Esophagus squamous epithelium (tissue), 5 donors: ENCODE measurements at places on chromosomes 1 and 21.

DNA sequence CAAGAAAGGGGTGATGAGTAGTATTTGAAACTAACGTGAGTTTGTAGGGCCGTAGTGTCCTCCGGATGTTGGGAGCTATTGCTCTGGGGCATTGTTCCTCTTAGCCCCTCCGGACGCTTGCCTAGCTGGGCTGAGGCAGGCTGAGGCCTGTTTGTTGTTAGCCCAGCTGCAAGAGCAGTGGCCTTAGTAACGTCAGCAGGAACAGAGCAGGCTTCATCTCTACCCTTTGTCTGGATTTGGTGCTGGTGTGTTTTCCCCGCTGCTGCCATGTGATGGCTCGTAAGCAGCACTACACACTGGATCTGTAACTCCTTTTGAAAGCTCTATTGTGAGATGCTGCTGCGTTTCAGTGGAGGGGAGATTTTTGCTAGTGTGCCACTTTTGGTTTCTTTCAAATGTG, 57.6 kb downstream of the DNM3 start:
- DNase-seq: no peak

- no peak for DNase-seq
Observed at GRCh38 chr1:180282401-180283044, 52.5 kb downstream of the LHX4 start.

DNA sequence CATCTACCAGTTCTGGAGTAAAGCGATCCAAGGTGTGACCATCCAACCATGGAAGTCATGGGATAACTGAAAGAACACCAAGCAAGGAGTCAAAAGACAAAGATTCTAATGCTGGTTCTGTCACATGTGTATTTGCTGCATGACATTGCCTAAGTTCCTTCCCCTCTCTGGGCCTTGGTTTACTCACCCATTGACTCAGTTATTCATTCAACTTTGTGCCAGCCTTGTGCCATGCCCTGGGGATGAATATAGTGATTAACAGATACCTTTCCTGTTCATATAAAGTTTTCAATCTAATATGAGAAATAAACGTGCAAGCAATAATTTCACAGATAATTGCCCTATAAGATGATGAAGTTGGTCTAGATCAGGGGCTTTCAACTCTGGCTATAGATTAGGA, 33.0 kb upstream of the CAMK1G start:
- no peak for DNase-seq

DNA sequence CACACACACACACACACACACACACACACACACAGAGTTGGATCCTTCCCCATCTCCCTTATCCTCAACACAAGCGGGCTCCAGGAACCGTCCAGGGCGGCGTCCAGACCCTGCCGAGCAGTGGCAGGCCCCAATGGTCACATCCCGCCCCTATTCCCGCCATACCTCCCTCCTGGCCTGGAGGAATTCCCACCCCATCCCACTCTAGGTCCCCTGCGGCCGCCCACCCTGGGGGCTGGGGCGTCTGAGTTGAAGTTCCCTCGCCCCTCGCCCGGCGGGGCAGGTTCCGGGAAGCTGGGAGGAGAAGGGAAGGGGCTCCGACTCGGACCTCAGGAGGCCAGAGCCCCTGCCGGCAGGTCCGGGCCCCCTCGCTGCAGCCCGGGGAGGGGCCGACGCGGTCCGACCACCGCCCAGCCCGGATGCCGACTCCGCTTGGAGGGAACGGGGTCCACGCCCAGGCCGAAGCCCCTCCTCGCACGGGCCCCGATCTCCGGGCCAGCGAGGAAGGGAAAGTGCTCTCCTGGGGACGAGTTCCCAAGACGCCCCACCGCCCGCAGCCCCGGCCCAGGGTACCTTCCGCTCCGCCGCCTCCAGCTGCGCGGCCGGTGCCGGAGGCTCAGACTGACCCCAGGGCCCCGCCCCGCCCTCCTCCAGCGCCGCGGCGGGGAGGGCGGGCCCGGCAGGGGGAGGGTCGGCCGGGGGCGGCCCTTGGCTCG, at the start of gene RHOC:
RHOC (minus strand) TSS at position 623 of the 716 bp plus-strand sequence. CDS start 3,328 bp downstream, outside the sequence.
- no peak for DNase-seq

- no peak for DNase-seq
Observed at GRCh38 chr1:181588631-181589030, 105.3 kb downstream of the CACNA1E start.

DNA sequence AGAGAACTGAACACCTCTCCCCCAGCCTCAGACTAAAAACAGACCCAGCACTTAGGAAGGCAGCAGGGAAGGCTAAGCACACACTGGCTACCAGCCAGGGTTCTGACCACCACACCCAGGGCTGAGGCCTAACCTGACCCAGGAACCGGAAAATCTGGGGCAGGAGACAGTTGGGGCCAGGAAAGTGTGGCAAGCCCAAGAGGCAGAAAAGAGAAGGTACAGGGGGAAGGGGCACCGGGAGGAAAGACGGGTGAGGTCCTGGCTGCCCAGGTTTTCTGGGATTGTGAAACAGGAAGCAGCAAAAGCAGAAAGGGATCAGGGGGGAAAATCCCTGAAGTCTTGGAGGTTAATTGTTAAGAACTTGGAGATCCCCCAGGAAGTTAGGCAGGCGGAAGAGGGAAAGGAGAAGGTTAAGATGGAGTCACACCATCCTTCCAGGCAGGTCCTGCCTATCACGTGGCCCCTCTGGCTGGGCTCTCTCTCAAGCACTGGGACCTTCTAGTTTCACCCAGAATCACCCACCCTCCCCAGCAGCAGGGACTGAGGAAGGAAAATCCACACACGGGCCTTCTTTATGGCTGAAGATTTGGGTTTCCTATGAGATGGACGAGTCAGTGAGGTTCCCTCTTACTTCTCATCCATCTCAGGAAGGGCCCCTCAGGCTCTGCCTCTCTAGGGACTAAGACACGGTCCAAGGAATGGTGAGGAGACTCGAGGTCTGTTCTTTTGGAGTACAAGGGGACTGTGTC, 2.6 kb downstream of the HDGF start:
- DNase-seq: no peak

DNA sequence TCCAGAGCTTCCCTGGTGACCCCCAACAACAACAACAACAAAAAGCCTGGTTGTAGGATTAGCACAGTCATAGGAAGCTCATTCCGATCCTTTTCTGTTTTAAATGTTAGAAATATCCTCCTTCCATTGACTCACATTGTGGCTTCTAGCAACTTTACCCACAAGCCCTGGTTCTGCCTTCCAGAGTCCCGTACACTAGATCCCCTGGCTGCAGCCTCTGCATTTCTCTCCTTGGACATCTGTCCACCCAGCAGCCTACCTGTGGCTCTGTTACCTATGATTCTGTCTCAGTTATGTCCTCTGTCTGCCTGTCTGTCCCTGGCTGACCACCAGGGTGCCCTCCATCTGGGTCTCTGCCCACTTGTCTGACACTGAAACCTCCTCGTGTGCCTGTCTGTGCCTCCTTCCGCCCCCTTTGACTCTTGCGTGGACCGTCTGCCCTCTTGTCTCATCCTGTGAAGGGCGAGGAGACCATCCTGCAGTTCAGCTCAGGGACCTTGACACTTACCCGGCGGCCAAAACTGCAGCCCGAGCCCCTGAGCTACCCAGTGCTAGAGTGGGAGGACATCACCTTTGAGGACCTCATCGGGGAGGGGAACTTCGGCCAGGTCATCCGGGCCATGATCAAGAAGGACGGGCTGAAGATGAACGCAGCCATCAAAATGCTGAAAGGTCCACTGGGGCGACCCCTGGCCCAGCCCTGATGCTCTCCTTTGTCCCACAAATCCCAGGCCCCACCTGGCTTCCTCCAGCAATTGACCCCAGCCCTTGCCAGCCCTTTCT, 16.1 kb downstream of the TIE1 start:
- DNase-seq: no peak

GRCh38 chr1:115651391-115651790, 9.6 kb downstream of the VANGL1 start:
- no peak for DNase-seq

DNA sequence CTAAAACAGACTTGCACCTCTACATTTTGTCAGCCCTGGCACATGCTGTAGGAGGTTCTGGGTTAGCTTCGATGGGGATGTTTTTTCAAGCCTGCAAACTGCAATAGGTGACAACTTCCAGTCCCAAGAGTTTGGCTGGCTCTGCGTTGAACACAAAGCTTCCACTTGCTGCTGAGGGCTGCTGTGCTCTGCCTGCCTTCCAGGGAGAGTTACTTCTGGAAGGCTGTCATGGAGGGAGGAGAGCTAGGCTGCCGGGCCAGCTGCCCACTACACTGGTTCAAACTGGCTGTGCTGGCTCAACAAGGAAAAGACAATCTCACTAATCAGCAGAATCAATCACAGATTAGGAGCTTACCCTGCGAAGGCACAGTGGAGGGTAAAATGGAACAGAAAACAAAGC, 46.7 kb upstream of the PPP2R5A start:
- no peak for DNase-seq

DNA sequence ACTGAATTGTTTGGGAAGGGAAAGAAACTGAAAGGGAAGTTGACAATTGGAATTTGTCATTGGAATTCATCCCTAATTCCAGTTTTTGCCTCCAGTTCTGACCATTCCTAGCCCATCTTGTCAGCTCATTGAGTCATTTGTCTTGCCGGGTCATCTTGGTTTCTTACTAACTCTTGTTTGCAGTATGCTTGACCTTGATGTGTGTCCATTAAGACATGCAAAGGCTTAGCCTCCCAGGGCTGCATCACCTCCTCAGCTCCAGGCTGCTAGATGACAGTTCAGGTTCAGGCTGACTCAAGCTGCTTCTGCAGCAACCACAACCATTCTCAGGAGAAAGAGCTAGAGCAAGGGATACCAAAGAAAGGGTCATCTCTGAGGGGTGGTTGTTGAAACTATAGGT, 151.3 kb upstream of the PTGFR start:
- no peak for DNase-seq

GRCh38 chr1:3156936-3157335, 87.9 kb downstream of the PRDM16 start:
- DNase-seq: no peak

GRCh38 chr1:165851034-165851658, 23.7 kb downstream of the UCK2 start:
- no peak for DNase-seq

DNA sequence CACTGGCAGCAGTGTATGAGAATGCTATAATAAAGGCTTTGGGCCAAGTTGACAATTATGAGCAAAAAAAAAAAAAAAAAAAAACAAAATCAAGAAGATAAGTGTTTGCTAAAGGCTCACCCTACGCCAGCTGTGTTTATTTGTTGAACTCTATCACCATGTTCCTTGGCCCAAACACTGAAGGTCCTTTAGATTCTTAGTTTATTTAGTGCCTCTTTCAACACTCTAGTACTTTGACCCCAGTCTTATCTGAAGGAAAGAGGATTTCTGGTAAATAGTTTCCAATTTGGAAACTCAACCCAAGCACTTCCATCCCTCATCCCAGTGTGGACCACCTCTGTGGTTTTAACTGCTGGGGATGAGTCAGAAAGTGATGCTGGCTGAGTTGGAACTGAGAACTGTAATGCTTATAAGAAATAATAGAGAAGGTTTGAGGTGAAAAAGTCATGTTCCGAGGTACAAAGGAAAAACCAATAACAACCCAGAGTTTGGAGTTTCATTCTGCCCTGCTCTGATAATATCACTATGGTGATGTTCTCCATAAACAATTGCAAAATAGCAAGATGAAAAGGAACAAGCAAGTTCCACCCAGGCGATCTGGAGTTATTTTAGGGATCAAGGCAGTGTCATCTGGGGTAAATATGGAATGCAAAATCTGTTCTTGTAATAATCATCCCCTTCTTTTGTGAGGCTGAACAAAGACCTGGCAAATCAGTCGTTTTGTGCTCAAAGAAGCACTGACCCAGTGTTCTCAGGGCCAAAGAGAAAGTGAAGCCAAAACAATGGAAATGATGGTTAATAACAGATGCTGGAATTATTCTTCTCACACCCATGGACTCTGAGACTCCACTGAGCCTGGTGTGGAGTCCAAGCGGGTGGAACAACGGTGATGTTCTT, 19.7 kb upstream of the CAPZB start:
- DNase-seq: no peak

DNA sequence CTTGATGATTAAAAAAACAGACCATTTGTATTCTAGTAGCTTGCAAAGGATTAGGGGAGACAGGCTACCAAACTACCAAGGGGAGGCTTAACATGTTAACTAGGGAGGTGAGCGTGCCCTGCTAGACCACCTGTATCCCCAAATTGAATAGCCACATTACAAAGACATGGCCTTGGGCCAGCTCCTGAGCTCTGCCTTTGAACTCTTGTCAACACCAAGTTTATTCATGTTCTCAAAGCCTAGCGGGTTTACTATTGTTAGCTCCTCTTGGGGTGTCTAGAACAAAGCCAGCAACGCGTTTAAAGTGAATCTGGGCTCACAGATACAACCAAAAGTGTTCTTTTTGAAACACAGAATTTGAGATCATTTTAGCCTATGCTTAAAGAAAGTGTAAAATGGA, 36.3 kb downstream of the SMYD2 start:
- DNase-seq: no peak

- no peak for DNase-seq
Observed at GRCh38 chr1:45654540-45655280, 30.9 kb upstream of the CCDC17 start.

DNA sequence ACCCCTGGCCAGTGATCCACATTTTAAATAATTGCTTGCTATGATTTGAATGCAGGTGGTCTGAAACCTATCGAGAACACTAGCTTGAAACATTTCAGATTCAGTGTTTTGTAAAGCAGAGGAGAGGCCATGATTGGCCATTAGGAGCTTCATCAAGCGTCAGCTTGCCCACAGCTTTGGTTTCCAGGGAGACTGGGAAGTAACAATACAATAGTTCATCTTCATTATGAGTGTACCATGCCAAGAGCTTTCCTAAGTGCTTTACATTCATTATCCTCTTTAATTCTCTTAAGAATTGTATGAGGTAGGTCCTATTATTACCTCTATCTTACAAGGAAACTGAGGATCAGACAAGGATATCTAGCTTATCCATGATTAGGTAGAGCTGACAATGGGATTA, 27.7 kb upstream of the ATP5PO start:
- no peak for DNase-seq

DNA sequence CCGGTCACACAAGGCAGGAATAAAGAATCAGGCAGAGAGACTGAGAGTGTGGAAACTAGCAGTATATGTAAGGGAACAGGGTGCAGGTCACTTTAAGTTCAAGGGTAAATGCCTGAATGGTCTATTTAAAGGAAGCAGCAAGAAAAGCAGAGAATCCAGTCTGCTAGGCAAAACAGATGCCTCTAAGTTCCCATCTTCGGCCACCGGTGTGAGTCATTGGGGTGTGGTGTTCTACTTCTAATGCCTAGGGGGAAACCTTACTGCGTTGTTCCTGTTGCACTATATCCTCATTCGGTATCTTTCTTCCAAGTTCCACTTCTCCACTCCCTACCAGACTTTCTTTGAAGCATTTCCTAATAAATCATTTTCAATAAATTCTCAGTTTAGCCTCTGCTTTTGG, 259.9 kb downstream of the HHIPL2 start:
- no peak for DNase-seq

GRCh38 chr1:71930511-71930910, 351.8 kb downstream of the NEGR1 start:
- no peak for DNase-seq
